ENCODE measurements at places on chromosomes 2 and 18.
A peak's percentile ranks its signal among the peaks of the same experiment; 100 is the strongest.

- DNase-seq = peak; percentile 11
These were observed 31.1 kb upstream of the SATB2 start for GRCh38 chr2:199488772-199489400.

- DNase-seq = no peak
These were observed 231.4 kb upstream of the OSR1 start for GRCh38 chr2:19589791-19590190.

GRCh38 chr2:241618296-241618805, 18.6 kb downstream of the THAP4 start:
- no peak for DNase-seq

DNA sequence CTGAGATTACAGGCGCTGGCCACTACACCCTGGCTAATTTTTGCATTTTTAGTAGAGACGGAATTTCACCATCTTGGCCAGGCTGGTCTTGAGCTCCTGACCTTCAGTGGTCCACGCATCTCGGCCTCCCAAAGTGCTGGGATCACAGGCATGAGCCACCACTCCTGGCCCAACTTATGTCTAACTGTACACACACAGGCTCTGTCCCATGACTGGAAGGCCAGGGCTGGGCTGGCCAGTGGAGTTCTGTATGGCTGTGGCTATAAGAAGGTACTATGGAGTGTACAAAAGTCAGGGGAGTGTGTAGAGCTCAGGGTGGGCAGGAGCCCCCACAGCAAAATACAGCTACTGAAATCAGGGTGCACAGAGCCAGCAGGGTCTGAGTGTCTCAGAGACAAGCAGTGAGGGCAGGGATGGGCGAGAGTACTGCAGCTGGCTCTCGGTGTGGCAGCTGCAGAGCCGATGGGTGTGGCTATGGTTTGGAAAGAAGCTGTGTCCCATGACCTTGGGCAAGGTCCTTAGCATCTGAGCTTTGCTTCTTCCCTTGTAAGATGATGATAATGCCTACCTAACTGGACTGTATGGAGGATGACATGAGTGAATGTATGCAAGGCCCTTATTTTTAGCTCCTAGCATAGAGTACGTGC, 10.4 kb upstream of the MSGN1 start:
- no peak for DNase-seq

DNA sequence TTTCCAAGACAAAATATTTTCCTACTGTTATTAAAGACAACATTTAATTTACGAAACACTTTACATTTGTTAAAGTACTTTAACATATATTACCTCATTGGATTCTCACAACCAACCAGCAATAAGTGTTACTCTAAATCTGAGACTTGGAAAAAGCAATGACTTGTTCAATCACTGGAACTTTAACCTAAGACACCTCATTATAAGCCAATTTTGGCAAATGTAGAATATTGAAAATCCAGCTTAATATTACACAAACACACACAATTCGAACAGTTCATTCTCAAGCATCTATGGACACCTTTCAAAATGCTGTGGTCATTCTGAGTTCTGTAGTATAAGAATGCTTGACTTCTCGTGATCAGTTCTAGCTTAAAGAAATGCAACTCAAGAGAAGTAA, 619.4 kb upstream of the CHAC2 start:
- no peak for DNase-seq

- peak; percentile 73 for DNase-seq
These were observed 46.4 kb upstream of the REEP1 start for GRCh38 chr2:86383844-86384243.

DNA sequence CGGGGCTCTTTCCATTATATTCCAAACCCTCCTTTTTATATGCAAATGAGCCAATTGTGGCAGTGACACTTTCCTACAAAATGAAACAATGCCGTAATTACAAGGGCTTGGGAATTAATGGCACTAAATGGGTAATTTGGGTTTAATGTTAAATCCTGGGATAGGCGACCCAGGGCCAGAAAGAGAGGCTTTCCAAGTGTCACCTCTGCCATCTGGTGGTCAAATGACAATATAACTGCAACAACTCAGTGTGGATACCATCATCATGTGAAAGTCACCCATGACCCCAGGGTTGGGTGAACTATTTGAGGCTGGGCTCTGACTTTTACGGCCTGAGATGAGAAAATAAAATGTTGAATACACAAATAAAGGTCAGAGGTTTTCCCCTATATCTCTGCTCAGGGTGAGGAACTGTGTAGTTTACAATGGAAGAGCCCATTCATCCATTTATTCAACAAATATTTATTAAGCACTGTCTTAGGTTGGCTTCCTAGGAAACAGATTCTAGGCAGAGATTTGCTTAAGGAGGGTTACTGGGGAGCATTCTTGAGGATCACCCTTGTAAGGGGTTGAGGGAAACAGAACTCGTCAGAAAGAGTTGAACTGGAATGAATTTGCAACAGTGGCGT, 13.6 kb upstream of the THADA start:
- DNase-seq = no peak

GRCh38 chr18:21747268-21747667, 6.7 kb downstream of the MIB1 start:
- no peak for DNase-seq

DNA sequence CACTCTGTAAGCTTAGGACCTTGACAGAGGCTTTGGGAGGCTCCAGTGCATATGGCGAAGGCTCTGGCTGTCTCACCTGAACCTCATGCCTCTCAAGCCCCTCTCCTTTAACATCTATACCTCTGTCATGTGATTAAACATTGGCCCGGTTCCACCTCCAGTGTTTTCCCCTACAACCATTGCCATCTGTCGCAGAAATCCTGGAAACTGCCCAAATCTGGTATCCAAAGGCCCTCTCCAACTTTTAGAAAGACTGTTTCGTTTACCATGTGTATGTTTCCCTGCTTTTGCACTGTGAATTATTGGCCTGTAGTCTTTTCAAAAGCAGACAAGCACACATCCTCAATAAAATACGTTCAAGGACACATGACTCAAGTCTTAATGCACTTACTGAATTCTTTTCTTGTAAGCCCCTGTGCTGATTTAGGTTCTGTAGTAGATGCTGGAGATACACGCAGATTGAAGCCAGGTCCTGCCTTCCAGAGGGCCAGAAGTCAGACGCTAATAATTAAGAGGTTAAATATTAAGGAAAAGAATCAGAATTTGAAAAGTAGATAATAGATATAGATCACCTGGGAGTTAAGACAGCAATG, 386.4 kb upstream of the SLC14A2 start:
- DNase-seq = no peak

DNA sequence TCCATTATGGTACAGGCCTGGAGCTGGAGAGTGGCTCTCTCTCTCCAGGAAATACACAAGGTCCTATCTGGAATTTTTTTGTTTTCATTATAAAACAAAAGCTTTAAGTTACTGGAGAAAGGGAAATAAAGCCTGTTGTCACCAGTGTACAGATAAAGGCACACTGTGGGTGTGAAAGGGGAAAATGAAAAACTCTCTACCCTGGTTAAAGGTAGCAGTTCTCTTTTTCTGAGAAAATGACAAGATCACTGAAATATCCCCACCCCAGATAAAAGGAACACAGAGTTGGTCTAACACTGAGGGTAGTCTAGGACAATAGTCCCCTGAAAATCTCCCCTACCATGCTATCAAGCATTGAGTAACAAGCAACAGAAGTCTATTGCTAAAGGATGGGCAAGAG, 438.7 kb downstream of the MBD2 start:
- no peak for DNase-seq

- DNase-seq = no peak
These were observed 103.7 kb downstream of the SLC4A3 start for GRCh38 chr2:219731173-219731572.

DNA sequence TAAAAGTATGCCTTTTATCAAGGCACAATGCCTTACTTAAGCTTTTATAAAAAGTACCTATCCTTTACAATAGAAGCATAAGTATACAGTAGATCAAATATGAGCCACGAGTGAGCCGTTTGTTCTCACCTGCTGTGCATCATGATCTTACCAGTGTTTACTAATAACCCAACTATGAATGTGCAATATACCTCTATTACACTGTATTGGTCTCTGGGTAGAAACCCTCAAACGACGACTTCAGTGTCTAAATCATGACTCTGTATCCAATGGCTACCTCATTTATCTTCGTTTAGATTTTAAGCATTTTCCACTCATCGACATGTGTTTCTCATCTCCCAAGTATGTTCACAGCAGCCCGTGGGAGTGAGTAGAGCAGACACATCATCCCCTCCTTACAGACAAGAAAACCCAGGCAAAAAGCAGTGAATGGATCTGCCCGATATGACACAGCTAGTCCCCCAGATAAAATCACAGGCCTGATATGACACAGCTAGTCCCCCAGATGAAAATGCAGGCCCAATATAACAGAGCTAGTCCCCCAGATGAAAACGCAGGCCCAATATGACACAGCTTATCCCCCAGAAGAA, 279.8 kb downstream of the TNS1 start:
- DNase-seq = peak; percentile 85

- DNase-seq = peak; percentile 55
These were observed 110.7 kb downstream of the NFATC1 start for GRCh38 chr18:79506191-79507075.

DNA sequence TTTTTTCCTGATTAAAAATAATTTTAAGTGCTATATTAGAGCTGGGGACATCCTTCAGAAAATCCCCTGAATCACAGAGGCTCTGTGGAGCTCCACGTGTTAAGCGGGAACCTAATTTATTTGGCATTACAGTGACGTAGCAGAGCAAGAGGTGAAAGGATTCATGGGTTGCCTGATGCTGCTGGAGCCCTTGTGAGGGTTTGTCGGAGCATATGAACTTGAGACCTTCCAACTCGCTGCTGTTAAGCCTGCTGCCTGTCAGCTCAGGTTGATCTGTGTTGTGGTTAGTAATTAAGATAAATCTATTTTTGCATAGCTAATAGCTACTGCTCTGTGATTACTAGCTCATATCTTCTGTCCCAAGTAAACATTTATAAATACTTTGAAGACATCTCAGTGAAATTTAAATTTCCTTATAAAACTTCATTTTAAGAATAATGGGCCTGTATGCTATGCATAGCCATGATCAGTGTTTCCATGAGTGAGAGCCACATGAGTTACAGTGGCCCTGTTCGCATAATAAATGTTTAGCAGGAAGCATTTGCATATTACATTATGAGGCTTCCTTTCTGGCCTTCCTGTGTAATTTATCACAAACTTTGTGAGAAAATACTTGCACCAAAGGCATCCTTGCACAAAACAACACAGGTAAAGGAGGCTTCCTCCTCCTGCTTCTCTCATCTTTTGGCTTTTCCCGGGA, 438.9 kb downstream of the PTPRM start:
- no peak for DNase-seq

DNA sequence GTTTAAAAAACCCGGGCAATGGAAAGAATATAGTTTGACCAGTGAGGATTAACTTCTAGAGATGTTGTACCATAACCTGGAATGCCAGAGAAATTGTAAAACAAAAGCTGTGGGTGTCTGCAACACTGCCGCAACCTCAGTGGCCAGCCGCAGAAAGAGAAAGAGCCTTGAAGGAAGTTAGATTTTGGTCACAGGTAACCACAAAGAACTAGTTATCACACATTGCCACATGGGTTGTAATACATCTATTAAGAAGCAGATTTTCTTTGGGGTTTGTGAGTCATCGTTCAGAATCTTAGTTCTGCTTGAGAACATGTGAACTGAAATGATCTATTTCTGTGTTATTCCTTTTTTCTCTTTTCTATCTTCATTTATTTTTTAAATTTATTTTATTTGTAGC, 222.9 kb upstream of the AGAP1 start:
- peak; percentile 97 for DNase-seq

DNA sequence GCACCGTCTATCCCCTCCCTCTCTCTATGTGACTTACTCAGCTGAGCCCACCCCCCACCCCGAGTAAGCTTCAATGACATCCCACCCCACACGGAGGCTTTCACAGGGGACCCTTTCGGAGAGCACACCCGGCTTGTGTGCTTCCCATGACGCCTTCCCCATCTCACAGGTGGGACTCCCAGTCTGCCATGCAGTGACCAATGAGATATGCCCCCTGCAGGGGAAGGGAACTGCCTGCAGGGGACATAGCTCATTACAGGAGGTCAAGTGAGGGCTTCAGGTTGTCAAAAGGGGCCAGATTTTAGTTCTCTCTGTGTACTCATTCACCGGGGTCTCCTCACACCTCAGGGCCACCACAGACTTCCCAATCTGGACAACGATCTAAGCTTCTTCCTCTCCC, 112.6 kb downstream of the GAREM1 start:
- DNase-seq = no peak

GRCh38 chr2:136323195-136323594, 205.2 kb upstream of the CXCR4 start:
- DNase-seq = no peak

DNA sequence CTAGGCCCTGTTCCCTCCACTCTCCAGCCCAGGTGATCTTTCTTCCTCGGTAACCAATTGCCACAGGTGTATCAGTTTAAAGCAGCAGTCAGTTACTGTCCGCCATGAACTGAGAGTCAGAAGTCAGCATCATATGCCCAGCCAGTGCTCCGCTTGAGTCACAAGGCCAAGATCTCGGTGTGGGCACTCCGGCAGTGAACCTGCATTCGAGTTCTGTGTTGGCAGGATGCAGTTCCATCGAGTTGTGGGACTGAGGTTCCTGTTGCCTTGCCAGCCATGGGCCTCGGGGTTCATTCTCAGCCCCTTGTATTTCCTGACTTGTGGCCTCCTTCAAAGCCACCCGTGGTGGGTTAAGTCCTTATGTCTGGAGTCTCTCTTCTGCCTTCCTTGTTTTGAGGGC, 3.1 kb upstream of the TMEM185B start:
- DNase-seq = no peak

DNA sequence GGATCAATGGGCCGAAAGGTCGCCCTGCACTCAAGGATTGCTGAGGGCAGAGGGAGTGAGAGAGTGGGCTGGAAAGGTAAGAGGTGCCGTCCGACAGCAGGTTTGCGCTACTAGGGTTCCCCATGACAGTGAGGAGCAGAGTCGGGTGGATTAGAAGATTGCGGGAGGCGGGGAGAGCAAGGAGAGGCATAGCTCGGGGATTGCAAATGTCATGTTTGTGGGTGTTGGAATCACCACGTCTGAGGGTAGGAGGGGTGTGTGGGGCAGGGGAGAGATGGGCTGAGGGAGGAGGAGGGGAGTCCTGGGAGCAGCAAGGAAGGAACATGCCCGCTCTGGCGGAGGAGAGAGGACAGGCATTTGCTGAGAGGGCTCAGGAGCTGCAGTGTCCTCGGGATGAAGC, 81.2 kb downstream of the ZCCHC2 start:
- no peak for DNase-seq

DNA sequence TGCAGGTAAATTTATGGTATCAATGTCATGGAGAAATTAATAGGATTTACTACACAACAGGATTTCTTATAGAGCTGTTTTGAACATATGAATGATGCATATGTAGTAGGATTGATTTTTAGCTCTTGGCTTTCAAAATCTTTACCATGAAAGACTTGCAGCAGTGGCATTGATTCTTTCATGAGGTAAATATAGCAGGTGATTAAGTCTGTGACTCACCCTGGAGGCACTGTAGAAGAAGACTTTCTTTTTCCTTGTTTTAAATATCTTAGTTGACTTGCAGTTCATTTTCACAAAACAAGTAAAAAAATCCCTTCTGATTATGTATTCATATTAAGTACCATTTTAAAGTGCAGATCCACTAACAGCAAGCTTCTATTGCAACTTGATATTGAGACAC, 463.0 kb downstream of the FBXO15 start:
- DNase-seq = peak; percentile 51

- DNase-seq = no peak
These were observed 848 bp downstream of the FAM124B start for GRCh38 chr2:224400886-224401632.

GRCh38 chr18:76453057-76453561, 41.9 kb downstream of the ZNF516 start:
- no peak for DNase-seq

GRCh38 chr2:202376460-202377206, 506 bp downstream of the BMPR2 start:
- DNase-seq = peak; percentile 22

Measured in astrocyte (in vitro differentiated cells and primary cell).